ENCODE measurements at places on chromosomes 4 and X.
A peak's percentile ranks its signal among the peaks of the same experiment; 100 is the strongest.

GRCh38 chr4:48813964-48814363 is 16.9 kb upstream of the OCIAD1 start:
- DNase-seq, result no peak

DNA sequence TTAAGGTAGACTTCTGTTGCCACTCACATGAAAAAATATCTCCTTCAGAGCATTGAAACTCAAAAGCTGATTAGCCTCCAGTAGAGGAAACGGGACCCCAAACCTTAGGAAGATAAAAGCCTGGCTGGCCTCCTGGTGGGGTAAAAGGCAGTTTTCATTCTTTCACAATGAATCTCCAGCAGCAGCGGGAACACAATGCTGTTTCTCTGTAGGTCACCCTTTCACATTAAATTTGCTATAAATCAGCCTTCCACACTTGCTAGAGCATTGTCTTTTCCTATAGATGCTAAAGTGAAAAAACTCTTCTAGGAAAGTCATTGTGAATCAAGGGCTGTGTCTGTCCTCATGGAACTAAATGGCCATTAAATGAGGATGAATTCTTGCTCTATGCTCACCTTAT is 207.3 kb upstream of the MAGEB2 start:
- no peak for DNase-seq

DNA sequence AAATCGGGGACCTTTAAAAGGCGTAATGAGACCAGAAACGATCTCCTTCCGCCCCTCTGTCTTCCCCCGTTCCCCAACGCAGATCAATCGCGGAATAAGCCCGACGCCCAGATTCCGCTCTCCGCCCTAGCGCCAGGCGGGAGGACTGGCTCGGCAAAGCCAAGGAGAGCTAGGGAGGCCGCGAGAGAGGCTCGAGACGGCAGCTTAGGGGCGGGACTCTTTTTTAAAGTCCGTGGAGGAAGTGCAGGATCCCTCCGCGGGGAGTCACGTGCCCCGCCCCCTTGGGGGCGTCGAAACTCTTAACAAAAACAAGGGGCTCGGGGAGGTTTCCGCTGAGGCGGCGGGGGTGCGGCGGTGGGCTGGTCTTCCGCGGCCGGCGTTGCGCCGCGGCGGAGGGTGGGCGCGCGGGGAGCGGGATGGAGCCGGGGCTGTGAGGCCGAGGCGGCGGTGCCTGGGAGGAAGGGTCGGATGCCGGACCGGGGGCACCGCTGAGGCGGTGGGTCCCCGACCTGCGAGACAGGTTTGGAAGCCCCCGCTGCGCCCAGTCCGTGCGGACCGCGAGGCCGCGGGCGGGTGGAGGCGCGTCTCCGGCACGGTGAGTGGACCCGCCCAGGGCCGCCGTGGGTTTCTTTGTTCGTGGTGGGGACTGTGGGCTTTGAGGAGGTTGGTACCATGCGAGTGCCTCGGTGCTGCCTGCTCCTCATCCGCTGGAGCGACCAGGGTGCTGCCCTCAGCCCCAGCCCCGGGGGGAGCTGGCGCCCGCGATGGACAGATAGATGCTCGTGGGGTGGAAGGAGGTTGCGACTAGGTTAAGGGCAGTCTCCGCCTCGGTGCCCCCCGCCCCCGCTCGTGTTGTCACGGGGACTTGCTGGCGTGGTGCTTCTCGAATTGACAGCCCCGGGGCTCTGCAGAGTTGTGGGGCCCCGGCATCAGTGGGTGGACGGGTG is at the start of gene CCNG2:
Gene CCNG2, plus strand, starts transcription at position 296 of the 947 bp plus-strand sequence. CDS start 1,326 bp downstream, outside the sequence.
- DNase-seq, result no peak

- DNase-seq, result no peak
Measured at GRCh38 chrX:144730471-144730870, 516.8 kb upstream of the SPANXN1 start.

DNA sequence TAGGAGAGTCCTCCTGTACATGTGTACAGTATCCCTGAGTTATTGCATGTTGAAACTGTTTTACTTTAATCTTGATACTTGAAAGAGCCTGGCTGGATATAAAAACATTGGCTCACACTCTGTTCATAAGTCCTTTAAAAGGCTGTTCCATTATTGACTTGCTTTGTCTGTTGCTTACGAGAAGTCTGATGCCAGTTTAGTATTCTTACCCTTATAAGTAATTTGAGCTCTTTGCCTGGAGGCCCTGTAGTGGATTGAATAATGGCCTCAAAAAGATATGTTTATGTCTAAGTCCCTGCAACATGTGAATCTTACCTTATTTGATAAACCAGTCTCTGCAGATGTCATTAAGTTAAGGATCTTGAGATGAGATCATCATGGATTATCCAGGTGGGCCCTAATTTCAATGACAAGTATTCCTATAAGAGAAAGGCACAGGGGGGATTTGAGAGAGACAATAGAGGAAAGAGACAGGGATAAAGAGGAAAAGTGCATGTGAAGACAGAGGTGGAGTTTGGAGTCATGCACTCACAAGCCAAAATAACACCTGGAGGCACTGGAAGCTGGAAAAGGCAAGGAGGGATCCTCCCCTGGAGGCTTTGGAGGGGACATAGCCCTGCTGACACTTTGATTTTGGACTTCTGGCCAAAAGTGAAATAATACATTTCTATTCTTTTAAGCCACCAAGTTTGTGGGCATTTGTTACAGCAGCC is 98.1 kb downstream of the IRF2 start:
- DNase-seq, result no peak

GRCh38 chr4:38149997-38150671 is 189.9 kb downstream of the PTTG2 start:
- DNase-seq, result no peak

DNA sequence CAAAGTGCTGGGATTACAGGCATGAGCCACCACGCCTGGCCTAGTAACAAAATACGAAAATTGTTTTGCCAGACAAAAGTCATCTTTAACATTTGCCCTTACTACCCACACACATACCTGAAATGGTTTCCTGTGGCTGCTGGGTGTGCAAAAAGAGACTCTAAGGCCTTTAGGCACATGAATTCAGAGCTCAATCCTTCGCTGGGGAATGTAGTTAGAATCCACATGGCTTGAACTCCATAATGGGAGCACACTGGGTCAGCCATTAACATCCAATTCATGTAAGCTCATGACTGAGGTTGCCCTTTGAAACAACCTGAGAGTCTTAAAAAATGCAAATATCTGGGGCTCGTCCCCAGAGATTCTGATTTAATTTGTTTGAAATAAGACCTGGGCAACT is 87.8 kb downstream of the HPGD start:
- no peak for DNase-seq

DNA sequence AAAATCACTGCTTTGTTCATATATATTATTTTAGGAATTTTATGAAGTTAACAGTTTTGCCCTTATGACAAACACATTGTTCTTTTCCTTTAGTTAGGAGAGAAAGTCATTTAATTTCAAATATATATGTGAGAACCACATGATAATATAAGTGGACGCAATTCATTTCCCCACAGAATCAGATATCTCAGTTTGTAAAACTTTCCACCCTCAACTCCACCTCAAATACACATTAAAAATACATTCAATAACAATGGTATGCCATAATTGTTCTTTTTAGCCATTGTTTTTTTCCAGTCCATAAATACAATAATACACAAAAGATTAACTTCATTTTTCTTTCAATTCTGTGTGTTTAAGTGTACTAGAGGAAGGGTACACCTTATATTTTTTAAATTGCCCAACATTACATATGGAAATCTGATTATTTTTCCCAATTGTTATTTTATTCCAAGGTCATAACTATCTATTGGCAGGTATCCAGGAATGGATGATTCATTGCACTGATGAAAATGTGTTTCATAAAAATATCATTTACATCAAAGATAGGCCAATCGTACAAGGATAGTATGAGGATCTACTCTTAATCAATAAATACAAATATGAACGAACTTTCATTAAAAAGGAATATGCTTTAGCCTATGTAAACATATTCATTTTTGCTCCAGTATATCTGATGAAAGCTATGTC is 125.0 kb downstream of the PPP3CA start:
- no peak for DNase-seq

DNA sequence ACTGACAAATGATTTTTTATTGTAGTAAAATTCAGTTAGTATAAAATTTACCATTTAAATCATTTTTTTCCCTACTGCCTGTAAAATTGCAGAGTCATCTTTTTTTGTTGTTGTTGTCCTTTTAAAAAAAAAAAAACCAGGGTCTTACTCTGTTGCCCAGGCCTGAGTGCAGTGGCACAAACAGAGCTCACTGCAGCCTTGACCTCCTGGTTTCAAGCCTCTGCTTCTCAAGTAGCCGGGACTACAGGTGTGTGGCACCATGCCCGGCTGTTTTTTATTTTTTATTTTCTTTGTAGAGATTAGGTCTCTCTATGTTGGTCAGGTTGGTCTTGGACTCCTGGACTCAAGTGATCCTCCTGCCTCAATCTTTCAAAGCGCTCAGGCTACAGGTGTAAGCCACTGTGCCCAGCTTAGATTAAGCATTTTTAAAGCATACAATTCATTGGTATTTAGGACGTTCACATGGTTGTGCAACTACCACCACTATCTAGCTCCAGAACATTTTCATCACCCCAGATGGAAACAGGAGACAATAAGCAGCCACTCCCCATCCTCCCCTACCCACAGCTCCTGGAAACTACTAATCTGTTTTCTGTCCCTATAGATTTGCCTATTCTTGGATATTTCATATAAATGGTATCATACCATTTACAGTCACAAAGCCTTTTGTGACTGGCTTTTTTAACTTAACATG is 59.7 kb upstream of the PGRMC2 start:
- no peak for DNase-seq

DNA sequence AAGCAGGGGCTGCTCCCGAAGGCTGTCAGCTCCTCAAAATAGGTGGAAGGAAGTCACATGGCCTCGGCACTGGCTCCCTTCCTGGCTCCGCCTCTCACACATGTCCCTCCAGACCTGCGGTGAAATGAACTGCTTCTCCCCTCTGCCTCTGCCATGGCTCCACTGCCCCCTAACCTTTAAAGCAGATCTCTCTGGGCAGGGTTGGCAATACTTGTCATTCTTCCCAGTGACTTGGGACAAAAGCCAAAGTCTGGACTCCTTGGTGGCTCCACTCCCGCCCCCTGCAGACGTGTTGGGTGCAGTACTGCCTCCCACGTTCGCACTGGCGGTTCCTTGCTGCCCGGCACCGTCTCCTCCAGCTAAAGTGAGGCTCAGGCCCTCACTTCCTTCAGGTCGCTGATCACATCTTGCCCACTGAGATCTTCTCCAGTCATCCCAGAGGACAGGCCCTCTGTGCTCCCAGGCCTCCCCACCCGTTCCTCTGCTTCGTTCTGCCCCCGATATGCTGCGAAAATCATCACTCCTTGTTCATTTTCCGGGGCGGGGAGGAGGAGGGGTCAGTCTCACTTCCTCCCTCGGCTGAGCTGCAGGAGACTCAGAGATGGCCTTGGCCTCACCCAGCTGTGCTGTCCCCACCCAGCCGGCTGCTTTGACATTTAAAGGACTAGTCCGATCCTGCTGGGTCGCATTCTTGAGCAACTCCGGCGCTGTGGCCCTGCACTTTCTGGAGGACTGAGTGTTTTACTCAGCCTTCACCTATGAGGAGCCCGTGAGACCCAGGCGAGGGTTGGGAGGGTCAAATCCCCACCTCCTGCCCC is 97.4 kb downstream of the PHKA2 start:
- DNase-seq, result peak; percentile 57

DNA sequence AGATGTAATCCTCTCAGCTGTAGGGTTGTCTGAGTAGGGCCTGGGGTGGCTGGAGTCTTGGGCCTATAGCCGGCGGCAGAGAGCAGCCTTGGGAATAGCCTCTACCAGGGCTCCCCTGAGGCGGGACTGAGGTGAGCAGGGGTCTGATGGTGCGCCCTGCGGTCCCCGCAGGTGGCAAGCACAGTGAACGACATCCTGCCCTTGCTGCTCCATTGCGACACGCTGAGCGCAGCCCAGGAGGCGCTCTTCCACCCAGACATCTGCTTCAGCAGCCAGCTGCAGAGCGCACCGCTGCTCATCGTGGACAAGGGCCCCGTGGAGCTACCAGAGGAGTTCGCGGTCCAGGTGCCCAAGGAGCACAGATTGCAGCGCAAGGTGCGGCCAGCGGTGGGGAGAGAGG is 317.0 kb downstream of the ADGRL3 start:
- DNase-seq, result no peak

DNA sequence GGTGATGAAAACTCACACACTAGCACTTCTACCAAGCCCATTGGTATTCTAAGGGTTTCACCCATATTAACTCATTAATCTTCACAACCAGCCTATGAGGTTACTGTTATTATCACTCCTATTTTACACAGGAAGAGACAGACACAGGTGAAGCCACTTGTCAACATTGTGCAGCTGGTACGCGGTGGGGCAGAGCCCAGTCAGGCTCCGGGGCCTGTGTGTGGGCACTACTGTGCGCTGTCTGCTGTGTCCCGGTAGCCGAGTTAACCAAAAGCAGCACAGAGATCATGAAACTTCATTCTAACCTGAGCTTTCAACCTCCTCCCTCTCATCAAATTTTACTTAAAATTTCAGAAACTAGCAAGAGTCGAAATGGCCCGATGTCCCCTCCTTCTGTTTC is 111.3 kb downstream of the PHKA2 start:
- no peak for DNase-seq

DNA sequence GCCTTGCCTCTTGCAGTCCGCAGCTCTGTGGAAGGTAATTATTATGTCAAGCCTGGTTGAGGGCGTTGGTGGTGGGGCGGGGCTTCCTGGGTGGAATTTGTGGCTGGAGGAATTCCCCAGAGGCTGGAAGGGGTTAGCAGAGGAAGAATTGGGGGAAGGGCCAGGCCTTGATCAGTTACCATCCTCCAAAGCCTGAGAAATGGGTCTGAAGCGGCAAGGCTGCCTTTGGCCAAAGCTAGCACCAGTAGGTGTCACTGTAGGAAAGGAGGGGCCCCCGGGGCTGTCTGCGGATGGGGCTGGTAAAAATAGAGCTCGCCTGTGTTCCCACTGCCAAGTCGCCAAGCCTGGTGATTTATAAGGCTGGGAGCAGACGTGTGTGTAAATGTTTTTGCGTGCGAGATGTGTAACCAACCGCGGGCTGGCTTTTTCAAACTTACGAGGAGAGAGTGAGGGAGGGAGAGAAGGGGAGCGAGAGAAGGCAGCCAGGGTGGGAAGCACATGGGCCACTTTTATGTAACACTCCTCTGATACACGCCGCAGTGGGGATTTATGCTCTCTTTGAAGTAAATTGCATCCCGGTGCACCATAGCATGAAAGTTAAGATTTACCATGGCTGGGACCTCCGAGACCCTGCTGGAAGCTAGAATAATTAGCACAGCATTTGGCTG is 367.0 kb downstream of the BCOR start:
- peak; percentile 62 for DNase-seq

All from GM12892 (cell line).